CD4-positive, alpha-beta T cell (primary cell): ENCODE measurements at places on chromosomes 7 and 10.

DNA sequence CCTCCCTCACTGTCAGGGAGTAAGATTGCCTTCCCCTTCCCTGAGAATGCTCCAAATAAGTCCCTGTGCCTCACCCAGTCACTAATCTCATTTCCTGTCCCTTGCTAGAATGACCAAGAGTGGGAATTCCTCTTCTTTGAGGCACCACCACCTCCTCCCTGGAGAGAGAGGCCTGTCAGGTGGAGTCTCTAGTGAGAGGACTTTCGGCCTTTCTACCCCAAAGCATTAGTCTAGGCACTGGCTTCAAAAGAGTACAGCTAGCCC lies 145.0 kb downstream of the PTPN20 start:
- no peak for DNase-seq
- no peak overlapping the region for H3K4me3 ChIP-seq
- no peaks in the 10 kb centered on the region for H3K27me3 ChIP-seq

- no peak overlapping the region for H3K27ac ChIP-seq
- no peaks in the 10 kb centered on the region for H3K27me3 ChIP-seq
- no peak for DNase-seq
- no peaks in the 10 kb centered on the region for H3K36me3 ChIP-seq
- peaks cover 40% of the 10 kb centered on the region for H3K4me1 ChIP-seq
These were observed 3.4 kb downstream of the PALD1 start for GRCh38 chr10:70481831-70482530.

DNA sequence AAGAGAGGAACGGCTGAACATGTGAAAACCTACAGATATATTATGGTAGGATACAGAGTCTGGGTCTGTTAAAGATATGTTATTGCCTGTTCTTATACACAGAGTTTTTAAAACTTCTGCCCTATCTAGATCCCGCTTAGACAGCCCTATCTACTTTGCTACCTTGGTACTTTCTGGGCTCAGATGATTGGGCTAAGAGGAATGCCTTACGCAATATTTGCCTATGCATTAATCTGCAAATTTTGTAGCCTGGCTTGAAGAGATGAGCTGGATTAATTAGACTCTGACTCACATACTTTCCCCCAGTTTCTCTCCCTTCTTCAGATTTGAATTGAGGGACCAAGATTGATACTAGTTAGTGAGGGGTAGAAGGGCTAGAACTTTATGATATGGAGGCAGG lies 33.6 kb upstream of the A1CF start:
- H3K36me3 ChIP-seq: no peaks in the 10 kb centered on the region
- H3K27ac ChIP-seq: no peak overlapping the region
- DNase-seq: no peak
- no peaks in the 10 kb centered on the region for H3K27me3 ChIP-seq

GRCh38 chr10:112434988-112435619 lies 11.6 kb downstream of the ZDHHC6 start:
- no peaks in the 10 kb centered on the region for H3K27me3 ChIP-seq
- no peak for DNase-seq
- H3K4me3 ChIP-seq: no peak overlapping the region
- peaks cover 84% of the 10 kb centered on the region for H3K36me3 ChIP-seq
- H3K27ac ChIP-seq: no peak overlapping the region

GRCh38 chr10:10551596-10552301 lies 465.9 kb upstream of the CELF2 start:
- H3K4me1 ChIP-seq: no peaks in the 10 kb centered on the region
- no peak overlapping the region for H3K4me3 ChIP-seq
- no peaks in the 10 kb centered on the region for H3K27me3 ChIP-seq
- H3K36me3 ChIP-seq: no peaks in the 10 kb centered on the region
- no peak for DNase-seq

DNA sequence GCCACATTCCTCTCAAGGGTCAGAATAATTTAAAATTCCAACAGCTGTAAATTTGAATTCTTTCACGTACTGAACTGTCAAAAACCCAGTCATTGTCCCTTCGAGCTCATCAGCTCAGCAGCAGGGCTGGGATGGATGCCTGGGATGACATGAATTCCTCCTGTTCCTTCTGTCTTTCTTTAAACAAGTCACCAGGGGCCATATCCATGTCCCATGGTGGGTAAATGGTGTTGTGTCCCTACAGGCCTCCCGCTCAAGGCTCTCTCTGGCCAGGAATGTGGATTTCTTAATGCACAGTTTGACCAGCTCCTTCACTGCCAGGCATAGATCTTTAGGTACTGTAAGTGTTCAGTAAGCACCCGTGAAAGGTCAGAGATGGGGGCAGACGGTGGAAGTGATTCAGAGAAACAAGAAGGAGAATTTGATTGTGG lies 13.8 kb upstream of the TECPR1 start:
- H3K27ac ChIP-seq: no peak overlapping the region
- H3K4me1 ChIP-seq: no peaks in the 10 kb centered on the region
- H3K4me3 ChIP-seq: no peak overlapping the region
- peaks cover 7% of the 10 kb centered on the region for H3K36me3 ChIP-seq

DNA sequence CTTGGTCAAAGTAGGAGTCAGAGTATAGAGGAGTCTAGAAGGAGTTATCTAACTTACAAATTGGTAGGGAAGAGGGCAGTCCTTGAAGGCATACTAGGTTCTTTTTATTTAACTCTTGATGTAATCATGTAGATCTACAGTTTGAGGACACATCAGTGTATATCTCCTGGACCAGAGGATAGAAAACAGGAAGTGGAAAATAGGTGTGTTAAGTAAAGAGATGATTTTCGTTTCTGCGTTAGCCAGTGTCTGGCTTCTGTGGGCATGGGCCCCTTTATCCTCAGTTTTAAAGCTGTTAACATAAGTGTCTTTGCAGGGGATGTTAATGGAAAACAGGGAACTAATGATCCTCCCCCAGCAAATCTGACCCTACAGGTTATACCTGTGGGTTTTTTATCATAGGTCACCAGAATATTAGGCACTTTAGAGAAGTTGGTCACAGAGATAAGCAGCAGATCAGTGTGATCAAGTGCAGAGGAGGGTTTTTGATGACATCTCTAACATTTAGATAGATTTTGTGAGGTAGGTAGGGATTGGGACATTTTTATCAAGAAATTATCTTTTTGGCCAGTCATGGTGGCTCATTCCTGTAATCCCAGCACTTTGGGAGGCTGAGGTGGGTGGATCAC lies 58.6 kb upstream of the PRSS1 start:
- H3K36me3 ChIP-seq: no peaks in the 10 kb centered on the region
- no peak overlapping the region for H3K4me3 ChIP-seq
- DNase-seq: no peak
- no peak overlapping the region for H3K27ac ChIP-seq

DNA sequence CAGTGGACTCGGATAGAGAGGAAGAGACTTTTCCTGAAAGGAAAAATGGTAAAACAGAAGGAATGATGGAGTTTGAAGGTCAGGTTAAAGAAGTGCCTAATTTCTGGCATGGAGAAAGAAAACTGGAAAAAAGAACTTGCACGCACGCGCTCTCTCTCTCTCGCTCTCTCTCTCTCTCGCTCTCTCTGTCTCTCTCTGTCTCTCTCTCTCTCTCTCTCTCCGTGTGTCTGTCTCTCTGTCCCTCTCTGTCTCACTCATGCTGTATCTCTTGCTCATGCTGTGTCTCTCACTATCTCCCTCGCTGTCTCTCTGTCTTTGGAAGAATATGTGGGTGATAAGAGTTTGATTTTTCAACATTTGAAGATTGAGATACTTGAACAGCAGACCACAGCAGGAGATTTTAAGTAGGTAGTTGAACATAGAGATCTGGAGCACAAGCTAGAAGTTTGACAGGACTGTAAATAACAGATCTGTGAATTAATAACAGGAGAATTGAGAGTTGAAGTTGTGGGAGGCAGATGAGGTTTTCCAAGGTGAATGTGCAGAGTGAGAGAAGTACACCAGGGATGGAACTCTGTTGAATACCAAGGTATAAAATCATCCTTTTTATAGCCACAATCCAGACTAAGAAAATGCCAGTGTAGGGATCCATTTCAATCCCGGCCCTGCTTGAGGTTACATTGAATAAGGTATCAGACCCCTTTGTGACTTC lies 33.1 kb downstream of the ADD3 start:
- no peak for DNase-seq
- no peak overlapping the region for H3K4me3 ChIP-seq
- H3K27ac ChIP-seq: no peak overlapping the region
- peaks cover 32% of the 10 kb centered on the region for H3K4me1 ChIP-seq

GRCh38 chr7:98748090-98748489 lies 121.7 kb downstream of the TMEM130 start:
- no peaks in the 10 kb centered on the region for H3K4me1 ChIP-seq
- DNase-seq: no peak
- H3K36me3 ChIP-seq: no peaks in the 10 kb centered on the region
- H3K27me3 ChIP-seq: no peaks in the 10 kb centered on the region
- H3K27ac ChIP-seq: no peak overlapping the region
- no peak overlapping the region for H3K4me3 ChIP-seq

DNA sequence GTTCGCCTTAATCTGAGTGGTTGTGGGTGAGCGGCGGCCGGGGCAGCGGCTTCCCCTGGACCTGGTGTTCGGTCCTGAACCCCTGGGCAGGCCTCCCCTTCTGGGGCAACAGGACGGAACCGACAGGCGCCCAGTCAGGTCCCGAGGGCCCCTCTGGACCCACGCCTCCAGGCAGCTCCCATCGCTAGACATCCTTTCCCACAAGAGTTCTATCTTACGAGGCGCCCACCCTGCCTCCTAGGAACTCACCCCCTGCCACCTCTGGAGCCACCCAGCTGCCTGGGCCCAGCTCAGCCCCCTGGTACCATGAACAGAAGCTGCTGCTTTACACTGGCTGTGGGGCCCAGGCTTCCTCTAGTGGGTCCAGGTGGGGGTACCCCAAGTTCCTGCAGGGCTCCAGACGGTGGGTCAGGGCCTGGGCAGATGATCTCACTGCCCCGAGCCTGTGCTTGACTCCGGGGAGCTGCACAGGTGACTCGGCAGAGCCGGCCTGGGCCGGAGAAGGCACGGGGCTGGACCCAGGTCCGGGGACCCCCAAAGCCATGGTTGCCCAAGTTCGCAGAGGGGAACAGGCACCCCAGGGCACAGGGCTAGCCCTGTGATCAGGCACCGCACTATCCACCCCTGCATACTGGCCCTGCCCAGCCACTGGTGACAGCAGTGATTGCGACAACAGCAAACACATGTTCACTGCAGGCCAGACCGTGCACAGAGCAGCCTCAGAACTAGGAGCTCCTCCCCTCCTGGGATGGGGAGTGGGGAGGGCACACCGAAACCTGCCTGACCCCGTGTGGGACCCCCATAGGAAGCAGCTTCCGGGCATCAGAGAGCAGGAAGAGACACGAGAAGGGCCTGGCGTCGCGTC lies 180.3 kb downstream of the ELFN1 start:
- peaks cover 17% of the 10 kb centered on the region for H3K4me1 ChIP-seq
- H3K27ac ChIP-seq: no peak overlapping the region
- H3K36me3 ChIP-seq: peaks cover 22% of the 10 kb centered on the region

- DNase-seq: no peak
- no peaks in the 10 kb centered on the region for H3K36me3 ChIP-seq
- H3K27me3 ChIP-seq: peaks cover 22% of the 10 kb centered on the region
- H3K4me3 ChIP-seq: no peak overlapping the region
These were observed 753 bp downstream of the CAMK2B start for GRCh38 chr7:44324481-44325200.

GRCh38 chr10:22420787-22421517 lies 75.7 kb downstream of the SPAG6 start:
- H3K27me3 ChIP-seq: no peaks in the 10 kb centered on the region
- H3K36me3 ChIP-seq: no peaks in the 10 kb centered on the region
- H3K4me1 ChIP-seq: no peaks in the 10 kb centered on the region
- DNase-seq: no peak

DNA sequence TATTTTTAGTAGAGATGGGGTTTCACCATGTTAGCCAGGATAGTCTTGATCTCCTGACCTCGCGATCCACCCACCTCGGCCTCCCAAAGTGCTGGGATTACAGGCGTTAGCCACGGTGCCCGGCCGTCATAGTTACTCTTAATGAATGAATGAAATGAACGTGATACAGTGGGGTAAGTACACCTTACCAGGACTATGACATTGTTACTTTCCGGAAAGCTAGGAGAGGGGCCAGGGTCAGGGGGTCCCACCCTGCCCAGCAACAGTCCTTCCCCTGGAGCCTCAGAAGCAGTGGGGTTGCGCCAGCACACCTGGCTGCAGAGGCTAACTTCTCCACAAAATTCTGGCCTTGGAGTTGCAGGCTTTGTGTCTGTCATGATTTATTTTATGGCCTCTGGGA lies 21.4 kb downstream of the VSTM4 start:
- H3K4me3 ChIP-seq: no peak overlapping the region
- H3K27ac ChIP-seq: no peak overlapping the region
- no peak for DNase-seq
- H3K36me3 ChIP-seq: no peaks in the 10 kb centered on the region
